Stimulated activated CD4-positive, alpha-beta T cell treated with anti-CD3 and anti-CD28 coated beads, Interleukin-4, amount 100 ng/mL, for 4 hours (primary cell): ENCODE measurements at places on chromosomes 1 and 21.
A peak's percentile ranks its signal among the peaks of the same experiment; 100 is the strongest.

DNA sequence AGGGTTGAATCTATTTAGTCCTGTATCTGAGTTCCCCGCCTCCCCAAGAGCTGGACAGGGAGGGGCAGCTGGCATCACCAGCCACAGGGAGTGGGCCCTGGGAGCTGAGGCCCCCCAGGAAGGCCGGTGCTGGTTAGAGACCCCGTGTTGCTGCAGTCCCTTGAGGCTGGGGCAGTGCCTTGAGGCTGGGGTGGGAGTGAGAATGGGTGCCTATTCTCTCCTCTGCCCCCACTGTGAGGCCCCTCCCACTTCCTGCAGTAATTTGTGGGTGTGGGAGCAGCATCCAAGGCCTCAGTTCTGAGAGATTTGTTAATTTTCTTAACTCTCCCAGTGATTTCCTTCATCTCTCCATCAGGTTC, 2.5 kb upstream of the TRAPPC3 start:
- DNase-seq: peak; percentile 62

DNA sequence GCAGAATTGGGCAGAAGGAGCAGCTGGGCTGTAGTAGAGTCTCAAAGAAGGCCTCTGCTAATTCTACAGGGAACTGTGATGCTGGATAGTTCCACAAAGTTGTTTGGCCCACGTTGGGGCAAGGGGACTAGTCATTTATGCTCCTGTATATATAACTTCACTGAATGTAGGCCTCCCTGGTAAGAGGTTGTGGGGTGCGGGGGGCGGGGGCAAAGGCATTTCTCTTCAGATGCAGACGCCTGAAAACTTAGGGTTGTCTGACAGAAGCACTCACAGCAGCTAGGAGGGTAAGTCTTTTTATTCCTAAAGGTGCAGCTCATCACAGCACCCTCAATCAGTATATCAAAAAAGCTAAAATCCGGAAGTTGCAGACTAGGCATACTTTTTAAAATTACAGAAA, 38.5 kb upstream of the DENND1B start:
- DNase-seq: no peak

DNA sequence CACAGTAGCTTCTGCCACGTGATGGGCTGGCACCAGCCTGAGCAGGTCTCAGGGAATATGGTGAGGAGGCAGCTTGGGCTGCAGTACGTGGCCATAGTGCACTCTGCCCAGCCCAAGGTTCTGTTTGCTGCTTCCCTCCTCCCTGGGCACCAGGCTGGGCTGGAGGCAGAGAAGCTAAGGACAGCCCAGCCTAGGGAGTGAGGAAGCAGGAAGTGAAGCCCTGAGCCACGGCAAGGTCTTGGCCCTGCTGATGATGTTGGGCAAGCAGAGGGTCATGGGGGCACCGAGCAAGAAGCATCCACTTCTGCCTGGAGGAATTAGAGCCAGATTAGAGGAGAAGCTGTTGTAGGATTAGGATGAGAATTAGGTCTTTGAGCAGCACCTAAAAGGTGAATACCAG, 326.7 kb upstream of the VAMP3 start:
- DNase-seq: no peak

- peak; percentile 73 for DNase-seq
Observed at GRCh38 chr1:155134880-155135414, 705 bp upstream of the SLC50A1 start.

DNA sequence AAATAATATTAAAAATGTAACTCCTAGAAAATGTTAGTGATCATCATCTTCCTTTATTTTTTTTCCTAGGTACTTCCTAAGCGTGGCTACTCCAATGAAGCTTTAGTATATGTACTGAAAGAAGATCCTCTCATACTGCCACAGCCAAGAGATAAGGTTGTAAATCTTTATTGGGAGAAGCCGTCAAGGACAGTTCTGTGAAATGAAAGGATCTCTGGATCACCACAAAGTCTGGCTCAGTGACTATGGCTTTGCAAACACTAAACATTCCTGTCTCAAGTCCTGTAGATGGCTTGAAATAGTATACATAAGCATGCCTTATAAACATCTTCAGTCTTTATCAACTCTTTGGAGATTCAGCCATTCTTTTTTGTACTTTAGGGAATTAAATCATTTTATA, 61.2 kb upstream of the DPH5 start:
- no peak for DNase-seq

DNA sequence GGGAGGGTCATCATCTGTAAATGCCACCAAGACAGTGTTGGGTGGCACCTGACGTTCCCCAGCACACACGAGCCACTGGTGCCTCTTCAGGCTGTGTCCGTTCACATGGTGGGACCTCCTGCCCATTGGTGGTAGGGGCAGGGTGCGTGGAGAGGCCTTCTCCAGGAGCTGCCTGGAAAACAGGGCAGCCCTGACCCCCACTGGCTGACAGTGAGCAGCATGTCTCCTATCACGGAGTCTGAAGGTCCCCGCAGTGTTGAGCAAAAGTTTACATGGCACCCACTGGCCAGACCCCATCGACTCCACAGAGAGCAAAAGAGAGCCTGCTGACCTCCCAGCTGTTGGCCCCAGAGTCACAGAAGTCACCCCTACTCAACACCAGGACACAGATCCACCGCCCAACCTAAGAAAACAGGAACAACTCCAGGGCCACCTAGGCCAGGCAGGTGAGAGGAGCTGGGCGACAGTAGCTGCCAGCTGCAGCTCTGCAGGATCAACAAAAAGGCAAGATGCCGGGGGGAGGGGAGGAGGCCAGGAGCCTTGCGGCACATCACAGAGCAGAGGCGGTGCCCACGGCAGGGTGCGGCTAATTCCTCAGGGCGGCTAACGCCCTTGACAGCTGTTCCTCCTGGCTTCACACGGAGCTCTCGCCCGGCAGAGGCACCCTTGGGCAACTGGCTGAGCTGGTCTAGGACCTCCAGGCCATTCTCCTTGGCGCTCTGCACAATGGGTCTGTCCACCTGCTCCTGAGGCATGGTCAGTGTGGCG, 14.4 kb upstream of the IFI6 start:
- no peak for DNase-seq

DNA sequence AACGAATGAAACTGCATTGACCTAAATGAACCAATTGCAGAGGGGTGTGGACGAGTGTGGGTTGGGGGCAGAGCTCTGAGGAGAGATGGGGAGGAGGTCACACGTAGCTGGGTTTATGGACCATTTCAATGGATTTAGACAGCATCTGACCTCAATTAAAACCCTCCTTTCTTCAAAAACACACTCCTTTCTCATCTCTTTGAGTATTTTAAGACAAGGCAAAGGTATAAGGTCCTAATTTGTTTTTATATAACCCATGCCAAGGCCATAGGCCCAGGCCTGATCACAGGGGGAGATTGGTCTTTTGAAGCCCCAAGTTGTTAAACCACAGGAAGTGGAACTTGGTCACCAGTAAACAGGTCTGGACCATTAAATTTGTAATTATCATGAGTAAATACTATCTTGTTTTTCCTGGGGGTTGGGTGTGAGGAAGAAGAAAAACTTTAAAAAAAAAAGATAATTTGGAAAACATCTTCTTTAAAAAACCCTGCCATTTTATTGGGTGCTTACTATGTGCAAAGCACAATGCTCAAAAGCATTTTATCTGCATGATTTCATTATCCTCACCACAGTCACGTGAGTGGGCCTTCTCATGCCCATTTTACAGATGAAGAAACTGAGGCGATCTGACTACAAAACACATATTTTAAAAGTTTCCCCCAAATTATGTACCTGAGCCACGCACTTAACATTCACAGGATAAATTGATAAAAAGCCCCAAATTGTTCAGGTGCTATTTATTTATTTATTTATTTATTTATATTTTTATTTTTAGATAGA, 8.9 kb upstream of the INAVA start:
- DNase-seq: no peak

GRCh38 chr1:157540852-157541251, 11.5 kb downstream of the FCRL5 start:
- no peak for DNase-seq

DNA sequence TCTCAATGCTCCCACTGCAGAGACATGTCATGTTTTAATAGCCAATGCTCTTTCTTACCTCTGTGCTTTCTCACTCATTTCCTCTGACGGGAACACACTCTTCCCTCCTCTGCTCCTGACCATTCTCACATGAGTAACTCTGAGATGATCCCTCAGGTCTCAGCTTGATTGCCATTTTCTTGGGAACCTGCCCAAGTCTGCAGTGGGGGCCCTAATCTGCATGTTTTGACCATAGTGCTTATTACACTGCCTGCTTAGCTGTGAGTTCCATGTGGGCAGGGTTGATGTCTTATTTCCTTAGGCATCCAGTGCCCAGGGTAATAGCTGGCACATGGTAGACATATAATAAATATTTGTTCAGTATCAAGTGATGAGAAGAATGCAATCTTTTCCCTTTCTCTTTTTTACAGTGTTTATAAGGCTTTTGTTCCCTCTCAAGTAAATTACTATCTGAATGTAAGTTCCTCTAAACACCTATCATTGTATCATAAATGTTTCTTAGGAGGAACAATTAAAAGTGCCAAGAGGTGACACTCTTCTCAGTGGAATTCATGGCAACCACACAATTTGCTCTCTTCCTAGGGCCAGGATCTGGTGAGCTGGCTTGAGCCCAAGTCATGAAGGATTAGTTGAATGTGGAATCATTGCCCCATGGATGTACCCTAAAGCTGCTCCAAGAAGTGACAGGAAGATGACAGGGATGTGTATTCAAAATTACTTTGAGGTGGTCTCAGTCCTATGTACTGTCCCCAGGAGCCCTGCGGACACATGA, 485.4 kb upstream of the USP24 start:
- no peak for DNase-seq

GRCh38 chr1:54559771-54560231, 11.8 kb downstream of the ACOT11 start:
- DNase-seq: no peak

- DNase-seq: no peak
Observed at GRCh38 chr1:154824179-154825000, 45.7 kb downstream of the KCNN3 start.

GRCh38 chr1:114379987-114380386, 131.0 kb downstream of the TRIM33 start:
- no peak for DNase-seq

GRCh38 chr1:244302876-244303609, 148.7 kb downstream of the ADSS2 start:
- DNase-seq: no peak

DNA sequence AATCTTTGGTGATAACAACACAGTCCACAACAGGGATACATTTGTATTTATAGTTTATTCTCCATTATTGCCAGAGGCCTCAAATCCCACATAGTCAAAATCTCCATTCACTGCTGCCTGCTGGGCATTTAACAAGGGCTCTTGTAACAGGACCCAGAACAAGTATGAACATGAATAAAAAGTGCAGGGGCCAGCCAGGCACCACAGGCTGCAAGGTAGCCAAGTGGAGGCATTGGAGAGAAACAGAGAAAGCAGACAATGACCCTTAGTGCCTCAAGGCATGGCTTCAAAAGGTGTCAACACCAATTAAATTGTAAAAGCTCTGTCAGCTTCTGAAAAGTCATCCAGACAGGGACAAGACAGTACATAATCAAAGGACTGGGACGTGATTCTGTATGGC, 116.8 kb downstream of the ATP6V1G3 start:
- DNase-seq: no peak

DNA sequence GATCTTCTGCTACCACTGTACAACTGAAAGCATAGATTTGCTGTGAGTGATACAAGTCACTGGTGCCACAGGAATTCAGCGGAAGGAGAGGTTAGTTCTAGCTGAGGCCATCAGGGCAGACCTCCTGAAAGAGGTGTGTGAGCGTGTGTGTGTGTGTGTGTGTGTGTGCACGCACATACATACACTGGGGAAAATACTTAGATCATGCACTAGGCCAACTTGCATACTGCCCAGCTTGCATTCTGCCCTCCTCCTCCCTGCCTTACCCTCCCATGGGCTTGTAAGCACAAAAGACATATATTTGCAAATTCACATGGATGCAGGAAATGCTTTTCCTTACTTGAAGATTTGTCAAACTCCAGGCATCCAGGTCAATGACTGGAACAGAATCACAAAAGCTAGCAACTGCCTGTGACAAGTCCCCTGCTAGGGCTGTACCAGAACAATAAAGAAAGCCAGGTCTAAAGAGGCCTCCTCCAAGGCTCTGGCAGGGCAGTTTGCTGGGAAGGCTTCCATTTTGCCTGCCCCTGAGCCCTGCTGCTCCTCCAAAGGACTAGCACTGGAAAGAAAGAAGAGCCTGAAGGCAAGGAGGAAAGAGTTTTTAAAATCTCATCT, 23.2 kb downstream of the PLEKHA6 start:
- DNase-seq: no peak

- no peak for DNase-seq
Observed at GRCh38 chr1:32501865-32502264, 37.0 kb downstream of the ZBTB8B start.

DNA sequence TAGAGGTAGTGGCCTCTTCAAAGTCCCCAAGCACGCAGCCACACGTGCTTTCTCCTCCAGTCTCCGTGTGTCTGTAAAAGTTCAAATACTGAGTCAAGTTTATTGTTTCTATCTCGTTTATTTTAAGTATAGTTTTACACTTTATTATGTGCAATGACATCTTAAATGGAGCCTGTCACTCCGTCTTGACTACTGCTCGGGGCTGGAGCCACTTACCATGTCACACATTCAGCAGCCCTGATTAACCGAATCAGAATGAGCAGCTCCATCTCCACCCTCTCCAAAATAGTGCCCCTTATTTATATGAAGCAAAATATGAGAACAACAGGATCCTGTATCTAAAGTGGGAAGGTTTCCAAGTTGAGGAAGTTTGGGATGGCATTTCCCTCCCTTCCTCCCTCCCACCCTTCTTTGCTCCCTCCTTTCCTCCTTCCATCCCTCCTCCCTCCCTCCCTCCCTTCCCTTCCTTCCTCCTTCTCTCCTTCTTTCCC, 201.0 kb downstream of the PBX1 start:
- DNase-seq: no peak

- DNase-seq: no peak
Observed at GRCh38 chr1:175005085-175005783, 5.5 kb downstream of the CACYBP start.

GRCh38 chr1:51969038-51969705, 21.3 kb downstream of the RAB3B start:
- no peak for DNase-seq

DNA sequence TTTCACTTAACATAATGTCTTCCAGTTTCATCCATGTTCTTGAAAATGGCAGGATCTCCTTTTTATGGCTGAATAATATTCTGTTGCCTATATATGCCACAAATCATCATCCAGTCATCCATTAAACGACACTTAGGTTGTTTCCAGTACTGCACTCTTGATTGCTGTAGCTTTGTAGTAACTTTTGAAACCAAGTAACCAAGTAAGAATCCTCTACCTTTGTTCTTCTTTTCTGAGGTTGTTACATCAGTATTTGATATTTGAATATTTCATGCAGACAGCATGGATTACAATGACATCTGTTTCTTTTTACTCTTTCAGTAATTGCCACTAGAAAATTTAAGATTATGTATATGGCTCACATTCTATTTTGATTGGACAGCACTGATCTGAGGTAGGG, 22.1 kb upstream of the PRDM2 start:
- no peak for DNase-seq
